ENCODE measurements at places on chromosomes 1 and 21.

- no peak for DNase-seq
Observed at GRCh38 chr1:159675046-159675445, 39.3 kb downstream of the CRP start.

DNA sequence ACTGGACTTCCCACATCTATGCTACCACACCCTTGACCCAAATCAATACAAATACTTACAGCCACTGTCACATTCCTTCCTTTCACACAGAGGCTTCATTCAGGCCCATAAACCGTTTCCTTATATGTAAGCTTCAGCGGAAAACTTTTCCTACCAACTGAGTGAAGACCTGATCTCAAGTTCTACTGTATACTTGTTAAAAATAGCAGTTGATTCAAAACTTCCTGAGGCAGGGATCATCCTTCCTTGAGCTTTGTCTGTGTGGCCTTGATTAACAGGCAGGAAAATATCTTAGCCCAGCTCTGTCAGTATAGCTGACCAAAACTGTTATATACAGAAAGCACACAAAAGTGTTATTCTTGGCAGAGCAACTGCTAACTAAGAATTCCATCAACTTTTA is 42.7 kb downstream of the DENND2C start:
- no peak for DNase-seq

DNA sequence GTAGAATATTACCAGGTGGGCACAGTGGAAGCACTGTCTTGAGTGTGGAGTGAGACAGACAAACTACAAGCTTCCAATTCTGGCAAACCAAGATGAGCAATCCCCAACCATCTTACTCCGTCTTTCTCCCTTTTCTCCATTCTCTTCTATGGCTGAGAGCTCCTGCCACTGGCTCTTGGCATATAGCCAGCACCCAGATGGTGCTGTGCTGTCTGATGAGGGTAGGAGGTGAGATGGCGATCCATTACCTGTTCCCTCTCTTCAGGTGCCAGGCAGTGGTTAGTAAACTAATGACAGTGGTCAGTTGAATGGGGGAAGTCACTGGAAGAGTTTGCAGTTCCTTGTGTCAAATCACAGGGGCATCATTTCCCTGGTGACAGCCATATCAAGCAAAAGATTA is 108.4 kb downstream of the FNBP1L start:
- peak; percentile 33 for DNase-seq

GRCh38 chr1:150810958-150811659 is 3.0 kb upstream of the CTSK start:
- DNase-seq, result no peak

DNA sequence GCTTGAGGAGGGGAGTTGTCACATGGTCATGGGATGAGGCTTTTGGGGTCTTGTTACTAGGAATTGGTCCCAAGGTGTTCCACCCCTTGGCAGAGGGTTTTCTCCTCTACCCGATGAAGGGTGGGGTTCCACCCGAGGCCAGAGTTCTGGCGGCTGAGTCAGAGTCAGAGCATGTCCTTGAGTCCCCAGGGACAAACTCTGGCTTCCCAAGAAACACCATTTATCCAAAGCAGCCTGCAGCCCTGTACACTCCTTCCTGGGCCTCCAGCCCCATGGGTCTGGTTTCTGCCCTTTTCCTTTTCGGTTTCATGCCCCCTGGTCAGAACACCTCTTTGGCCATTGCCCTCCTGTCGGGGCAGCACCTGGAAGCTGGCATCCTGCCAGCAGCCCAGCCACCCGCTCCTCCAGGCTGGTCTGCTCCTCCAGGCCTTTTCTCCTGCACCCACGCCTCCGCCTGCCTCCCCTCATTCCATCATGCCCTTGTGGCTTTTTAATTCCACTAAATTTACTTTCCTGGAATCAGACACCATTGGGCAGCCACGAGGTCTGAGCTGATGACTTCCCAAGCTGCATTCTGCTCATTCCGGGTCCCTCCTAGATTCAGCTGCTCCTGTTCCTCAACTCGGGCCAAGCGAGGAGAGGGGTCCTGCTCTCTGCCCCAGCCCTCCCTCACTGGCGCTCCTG is 301.7 kb upstream of the VAMP3 start:
- no peak for DNase-seq

- DNase-seq, result no peak
Observed at GRCh38 chr1:998995-999724, 737 bp downstream of the HES4 start.

DNA sequence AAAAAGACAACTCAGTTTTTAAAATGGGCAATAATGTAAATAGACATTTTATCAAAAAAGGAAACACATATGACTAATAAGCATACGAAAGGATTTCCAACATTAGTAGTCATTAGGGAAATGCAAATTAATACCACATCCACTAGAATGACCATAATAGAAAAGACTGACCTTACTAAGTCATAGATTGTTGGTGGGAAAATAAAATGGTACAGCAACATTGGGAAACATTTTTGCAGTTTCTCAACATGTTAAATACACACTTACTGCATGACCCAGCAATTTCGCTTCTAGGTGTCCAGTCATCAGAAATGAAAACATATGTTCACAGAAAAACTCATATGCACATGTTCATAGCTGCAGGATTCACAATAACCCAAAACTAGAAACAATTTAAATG is 29.9 kb upstream of the SLC44A3 start:
- no peak for DNase-seq

GRCh38 chr1:1254667-1254998 is 8.1 kb upstream of the C1QTNF12 start:
- DNase-seq, result no peak

DNA sequence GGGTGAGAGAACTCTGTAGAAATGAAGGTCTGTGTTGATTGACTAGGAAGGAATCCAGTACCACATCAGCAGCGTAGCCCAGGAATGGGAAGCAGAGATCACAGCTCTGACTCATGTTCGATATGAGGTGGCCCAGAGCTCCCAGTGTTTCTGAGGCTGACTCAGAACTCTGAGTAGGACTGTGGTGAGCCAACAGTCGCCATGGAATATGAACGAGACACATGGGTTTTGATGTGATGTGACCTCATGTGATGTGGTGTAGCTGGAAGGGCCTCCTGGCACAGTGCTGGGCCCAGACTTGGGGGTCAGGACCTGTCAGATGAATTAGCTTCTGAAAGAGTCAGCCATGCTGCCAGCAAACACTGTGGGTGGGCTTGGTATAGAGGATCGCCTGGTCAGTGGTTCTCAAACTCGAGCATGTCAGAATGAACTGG is 237.0 kb downstream of the MRPL39 start:
- DNase-seq, result no peak
